ENCODE measurements at places on chromosomes 12 and 14.
A peak's percentile ranks its signal among the peaks of the same experiment; 100 is the strongest.

DNA sequence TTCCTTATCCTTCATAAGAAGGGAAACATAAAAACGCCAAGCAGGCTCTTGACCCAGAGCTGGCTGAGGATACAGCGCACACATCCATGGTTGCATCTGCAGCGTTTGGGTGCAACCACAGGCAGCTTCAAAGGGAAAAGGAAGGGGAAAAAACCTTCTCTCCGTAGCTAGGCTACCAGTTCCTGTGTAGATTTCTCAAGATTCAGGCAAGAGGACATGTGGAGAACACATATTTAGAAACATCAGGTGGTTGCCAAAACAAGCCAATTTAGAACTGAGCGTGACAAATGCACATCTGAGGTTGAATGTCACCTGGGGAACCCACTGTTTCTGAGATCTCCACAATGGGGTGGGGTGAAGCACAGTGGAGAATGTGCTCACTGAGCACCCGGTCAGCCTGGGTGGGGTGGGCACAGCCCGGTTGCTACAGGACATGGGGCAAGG is 78.3 kb upstream of the BDKRB2 start:
- DNase-seq: no peak

DNA sequence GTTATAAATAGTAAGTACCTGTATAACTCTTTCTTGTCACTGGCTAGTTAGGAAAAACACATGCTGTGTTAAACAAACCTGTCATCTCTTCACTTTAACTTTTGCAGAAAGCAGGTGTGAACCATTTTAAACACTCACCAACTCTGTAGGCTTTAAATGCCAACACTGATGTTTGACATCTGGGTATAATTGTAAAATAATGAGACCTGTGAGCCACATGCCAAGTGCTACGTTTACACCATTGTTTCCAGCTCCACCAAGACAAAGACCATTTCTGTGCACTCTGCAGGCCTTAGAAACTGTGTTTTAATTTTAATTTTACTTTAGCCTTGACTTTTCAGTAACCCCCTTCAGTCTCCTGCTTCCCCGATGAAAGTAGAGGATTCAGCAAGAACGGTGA is 11.0 kb downstream of the TPH2 start:
- no peak for DNase-seq

- DNase-seq: no peak
Observed at GRCh38 chr12:7176595-7176994, 12.9 kb upstream of the PEX5 start.

DNA sequence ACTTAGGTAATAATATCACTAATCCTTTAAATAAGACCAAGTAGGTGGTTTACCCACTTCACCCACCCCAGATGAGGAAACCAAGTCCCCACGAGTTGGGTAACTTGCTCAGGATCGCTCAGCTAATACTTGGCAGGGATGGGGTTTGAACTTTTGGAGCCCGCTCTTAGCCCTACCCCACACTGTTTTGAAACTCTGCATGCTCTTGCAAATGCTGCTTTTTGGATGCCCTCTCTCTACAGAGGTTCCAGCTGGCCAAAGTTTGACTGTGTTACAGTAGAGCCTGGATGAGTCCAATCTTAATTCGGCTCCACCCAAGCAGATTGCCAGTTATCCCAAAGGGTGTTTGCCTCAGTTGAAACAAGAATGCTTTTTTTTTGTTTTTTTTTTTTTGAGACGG is 6.8 kb downstream of the PLEKHG3 start:
- DNase-seq: no peak

- no peak for DNase-seq
Observed at GRCh38 chr12:117067016-117067415, 32.2 kb downstream of the TESC start.

GRCh38 chr14:23929822-23930294 is 23.7 kb upstream of the DHRS4 start:
- DNase-seq: peak; percentile 70

DNA sequence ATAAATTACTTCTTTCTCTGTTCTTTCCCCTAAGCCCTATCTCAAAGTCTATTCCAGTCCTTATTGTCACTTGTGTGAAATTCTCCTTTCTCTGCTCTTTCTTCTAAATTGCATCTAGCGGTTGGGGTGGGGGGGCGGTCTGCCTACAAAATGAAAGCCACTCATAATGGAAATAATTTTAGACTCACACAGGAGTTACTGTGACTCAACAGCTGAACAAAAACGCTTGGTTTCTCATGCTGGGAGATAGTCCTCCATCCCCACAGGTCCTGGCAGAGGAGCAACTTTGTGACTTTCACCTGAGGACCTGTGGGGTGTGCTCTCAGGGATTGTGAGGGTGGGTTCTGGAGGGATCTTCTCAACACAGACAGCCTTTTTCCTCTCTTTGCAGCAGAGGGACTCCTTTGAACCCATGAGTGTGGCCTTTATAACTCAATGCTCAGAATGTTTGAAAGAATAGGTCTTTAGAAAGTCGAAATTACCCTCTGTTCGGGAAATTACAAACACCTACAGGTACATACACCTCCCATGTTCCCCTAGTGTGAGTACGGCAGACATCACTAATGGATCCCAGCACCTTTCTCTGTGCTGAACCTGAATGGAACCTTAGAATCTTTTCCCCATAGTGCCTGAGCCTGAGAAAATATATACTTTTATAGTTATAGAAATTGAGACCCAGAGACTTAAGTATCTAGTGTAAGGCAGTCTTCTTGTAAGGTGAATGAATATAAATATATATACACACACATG is 109.7 kb downstream of the CHST11 start:
- no peak for DNase-seq

GRCh38 chr14:99212646-99213045 is 59.4 kb downstream of the BCL11B start:
- no peak for DNase-seq

- no peak for DNase-seq
Observed at GRCh38 chr12:48002414-48002730, 1.9 kb downstream of the COL2A1 start.

DNA sequence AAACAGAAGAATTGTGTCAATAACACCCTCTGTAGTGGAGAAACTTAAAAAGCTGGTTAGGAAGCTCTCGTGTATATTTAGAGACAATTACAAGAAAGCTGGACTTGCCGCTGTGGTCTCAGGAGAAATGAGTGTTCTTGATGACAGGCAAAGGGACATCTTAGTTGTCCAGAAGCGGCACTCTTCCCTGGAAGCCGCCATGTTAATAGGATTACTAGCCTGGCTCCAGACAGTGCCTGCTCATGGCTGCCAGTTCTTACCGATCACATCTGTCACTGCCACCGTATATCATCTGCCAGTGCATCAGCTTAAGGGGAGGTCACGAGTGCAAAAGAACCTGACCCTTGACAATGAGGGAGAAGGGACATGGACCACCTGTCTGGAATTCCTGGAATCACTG is 48.9 kb downstream of the C14orf132 start:
- DNase-seq: no peak

- no peak for DNase-seq
Observed at GRCh38 chr14:99234961-99235571, 36.9 kb downstream of the BCL11B start.

DNA sequence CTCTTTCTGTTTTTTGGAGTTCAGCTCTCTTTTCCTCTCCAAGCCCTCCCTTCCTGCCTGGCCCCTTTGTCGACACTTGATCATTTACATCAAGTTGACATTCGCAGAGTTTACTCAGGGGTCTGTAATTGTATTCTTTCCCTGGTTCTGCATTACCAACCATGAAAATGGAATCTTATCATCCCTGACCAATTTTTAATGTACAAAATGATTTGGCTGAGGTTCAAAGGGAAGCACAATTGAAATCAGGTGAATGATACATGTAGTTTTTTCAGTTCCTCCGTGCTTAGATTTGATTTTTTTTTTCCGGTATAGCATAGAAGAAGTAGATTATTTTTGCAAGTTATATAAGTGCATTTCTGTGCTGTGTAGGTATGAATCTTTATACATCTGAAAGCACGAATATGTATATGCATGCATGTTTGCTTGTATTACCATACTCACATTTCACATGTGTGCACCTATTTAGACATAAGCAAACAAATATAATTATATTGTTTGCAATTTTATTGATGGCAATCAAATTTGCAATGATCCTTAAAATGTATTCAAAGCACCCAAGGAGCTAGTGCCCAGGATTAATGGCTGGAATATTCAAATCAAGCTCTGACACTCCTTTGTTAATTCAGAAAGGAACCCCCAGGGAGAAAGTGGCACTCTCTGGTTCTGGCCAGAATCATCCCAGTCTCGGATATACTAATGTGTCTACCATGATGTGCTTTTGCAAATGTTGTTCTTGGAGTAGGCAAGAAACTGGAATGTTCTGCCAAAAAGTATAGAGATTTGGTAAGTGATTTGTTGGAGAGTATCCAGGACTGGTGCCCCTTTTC is 189.3 kb downstream of the VRK1 start:
- DNase-seq: no peak

DNA sequence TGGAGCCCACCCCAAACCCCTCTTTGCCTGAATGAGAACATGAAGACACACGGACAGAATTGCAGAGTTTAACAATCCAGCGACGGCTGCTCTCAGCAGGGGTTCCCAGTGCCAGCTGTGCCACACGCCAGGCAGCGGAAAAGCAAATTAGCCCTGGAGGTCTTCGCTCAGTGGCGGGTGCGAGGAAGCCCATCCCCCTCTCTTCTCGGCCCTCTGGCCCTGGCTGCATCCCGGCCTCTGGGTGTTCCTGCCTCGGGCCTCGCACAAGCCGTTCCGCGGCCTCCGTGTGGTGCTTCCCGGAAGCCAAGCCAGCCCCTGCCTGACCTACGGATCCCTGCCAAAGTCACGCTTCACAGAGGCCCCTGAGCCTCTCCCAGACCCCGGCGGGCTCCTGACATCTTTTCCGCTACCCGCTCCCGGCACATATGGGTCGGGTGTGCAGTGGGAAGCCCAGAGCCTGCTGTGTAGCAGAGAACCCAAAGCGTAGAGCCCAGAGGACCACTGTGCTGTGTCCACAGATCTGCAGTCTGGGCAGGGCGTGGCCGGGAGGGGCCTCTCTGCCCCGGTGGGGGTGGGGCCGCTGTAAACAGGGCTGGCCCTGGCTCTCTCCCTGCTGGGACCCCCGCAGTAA is 70.7 kb upstream of the GALNT9 start:
- no peak for DNase-seq

DNA sequence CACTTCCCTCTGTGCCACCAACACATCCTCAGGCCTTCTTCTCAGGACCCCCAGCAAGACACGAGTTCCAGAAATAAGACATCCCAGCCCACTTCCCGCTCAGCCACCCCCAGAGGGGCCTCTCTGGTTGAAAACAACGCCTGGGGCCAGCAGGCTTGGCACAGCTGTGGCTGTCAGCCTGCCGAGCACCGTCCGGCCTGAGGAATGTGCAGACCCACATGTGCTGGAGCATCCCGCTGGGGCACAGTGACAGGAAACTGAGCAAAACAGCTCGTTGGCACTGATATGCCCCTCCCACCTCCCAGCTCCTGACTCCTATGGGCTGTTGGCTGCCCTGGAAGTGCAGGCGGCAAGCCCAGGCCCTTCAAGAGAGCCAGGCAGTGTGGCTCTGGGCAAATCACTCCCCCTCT is 1.4 kb downstream of the SYNE3 start:
- DNase-seq: no peak

- no peak for DNase-seq
Observed at GRCh38 chr12:124332900-124333299, 38.0 kb downstream of the RFLNA start.

DNA sequence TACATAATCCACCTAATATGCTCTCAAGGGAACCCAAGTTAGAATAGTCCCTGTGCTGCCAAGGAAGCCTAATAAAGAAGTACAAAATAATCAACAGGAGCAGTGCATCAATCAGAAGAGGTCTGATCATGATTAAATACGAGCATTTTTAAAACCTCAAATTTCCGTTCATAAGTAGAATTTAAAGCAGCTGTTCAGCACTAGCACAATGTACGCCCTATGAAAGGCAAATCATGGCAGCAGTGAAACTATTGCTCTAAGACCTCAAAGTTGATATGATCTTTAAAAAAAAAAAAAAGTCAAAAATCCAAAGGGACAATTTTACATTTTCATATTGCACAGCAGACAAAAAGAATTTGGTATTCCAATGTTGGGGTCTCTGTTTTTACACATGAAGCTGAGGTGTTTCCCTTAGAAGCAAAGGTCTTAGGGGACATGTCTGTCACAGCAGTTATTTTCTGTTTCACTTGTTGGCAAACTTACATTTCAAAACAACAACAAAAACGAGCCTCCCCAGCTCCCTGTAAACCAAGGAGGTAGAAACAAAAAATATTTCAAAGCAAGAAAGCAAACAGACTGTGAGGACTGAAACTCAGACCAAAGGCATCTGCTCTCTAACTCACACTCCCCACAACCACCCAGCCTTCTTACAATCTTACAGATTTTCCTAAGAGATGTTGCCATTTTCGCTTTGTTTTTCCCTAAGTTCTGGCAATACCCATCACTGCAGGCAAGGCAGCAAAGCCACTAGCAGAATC is 28.2 kb downstream of the SOX5 start:
- no peak for DNase-seq

- DNase-seq: no peak
Observed at GRCh38 chr14:98925354-98926040, 346.5 kb downstream of the BCL11B start.

DNA sequence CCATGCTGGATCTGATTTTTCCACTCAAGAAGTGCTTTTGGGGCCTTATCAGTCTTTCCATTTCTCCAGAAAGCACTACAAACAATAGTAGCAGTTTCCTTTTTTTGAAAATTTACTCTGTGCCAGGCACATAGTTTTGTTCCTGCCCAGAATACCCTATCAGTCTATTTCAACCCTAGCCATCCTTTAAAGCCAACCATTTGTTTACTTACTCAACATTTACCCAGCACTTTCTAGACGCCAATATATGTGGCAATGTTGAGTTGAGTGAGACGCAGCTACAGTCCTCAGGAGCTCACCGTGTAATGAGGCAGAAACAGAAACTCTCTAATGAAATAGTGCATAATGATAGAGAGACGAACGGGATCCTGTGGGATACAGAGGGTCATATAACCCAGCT is 32.9 kb upstream of the CHST11 start:
- no peak for DNase-seq

DNA sequence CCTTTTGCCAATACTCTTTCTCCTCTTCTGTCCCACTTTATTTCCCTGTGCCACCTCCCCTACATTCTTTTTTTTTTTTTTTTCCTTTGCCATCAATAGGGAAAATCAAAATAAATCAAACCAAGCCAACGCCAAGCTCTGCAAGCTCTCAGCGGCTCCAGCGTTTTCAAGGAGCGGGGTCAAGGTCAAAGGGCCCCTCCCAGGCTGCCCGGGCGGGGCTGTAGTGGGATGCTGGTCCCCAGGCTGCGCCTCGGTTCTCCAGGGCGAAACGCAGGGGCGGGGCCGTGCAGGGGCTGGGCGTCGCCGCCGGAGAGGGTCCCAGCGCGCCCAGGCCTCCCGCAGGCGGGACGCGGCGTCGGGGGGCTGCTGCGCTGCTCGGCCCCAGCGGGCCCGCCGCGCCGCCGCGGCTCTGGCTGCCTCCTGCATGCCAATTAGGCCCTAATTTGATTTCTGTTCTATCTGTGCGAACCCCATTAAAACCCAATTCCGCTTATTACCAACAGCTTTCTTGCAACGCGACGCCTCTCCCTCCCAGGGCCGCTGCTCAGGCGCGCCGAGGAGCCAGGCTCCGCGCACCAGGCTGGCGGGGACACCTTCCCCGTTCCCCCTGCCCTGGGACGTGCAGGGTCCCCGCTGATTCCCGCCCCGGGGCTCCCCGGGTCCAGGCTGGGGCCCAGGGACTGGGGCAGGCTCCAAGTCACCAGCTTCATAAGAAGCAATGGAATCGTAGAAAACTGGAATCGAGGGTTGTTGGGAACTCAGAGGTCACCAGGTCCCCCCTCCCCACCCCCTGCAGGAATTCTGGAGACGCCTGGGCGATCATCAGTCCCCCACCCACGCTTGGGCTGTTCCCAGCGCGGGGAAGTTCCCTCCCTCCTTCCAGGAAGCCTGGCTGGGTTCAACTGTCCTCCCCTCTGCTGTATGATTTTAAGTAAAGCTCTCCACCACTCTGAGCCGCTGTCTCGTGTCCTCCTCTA is 50.7 kb upstream of the MAP1LC3B2 start:
- DNase-seq: no peak
